Activated naive CD8-positive, alpha-beta T cell treated with anti-CD3 and anti-CD28 coated beads for 36 hours (primary cell): ENCODE measurements at places on chromosomes 16 and 17.

GRCh38 chr17:70169709-70170597, 621 bp downstream of the KCNJ2 start:
- DNase-seq, result no peak

- DNase-seq, result no peak
Observed at GRCh38 chr16:14586637-14587305, 43.3 kb downstream of the PARN start.

GRCh38 chr17:50048146-50048720, 7.7 kb upstream of the ITGA3 start:
- DNase-seq, result no peak

DNA sequence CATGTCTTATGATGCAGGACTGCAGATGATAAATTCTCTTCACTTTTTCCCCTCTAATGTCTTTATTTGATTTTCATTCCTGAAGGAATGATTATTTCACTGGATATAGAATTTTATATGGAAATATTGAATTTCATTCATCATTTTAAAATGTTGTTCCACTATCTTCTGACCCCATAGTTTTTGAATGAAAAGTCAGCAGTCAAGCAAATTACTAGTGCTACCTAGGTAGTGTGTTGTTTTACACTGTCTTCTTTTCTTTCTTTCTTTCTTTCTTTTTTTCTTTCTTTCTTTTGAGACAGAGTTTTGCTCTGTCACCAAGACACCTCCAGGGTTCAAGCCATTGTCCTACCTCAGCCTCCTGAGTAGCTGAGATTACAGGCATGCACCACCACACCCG, 76.9 kb downstream of the WSB1 start:
- DNase-seq, result no peak

DNA sequence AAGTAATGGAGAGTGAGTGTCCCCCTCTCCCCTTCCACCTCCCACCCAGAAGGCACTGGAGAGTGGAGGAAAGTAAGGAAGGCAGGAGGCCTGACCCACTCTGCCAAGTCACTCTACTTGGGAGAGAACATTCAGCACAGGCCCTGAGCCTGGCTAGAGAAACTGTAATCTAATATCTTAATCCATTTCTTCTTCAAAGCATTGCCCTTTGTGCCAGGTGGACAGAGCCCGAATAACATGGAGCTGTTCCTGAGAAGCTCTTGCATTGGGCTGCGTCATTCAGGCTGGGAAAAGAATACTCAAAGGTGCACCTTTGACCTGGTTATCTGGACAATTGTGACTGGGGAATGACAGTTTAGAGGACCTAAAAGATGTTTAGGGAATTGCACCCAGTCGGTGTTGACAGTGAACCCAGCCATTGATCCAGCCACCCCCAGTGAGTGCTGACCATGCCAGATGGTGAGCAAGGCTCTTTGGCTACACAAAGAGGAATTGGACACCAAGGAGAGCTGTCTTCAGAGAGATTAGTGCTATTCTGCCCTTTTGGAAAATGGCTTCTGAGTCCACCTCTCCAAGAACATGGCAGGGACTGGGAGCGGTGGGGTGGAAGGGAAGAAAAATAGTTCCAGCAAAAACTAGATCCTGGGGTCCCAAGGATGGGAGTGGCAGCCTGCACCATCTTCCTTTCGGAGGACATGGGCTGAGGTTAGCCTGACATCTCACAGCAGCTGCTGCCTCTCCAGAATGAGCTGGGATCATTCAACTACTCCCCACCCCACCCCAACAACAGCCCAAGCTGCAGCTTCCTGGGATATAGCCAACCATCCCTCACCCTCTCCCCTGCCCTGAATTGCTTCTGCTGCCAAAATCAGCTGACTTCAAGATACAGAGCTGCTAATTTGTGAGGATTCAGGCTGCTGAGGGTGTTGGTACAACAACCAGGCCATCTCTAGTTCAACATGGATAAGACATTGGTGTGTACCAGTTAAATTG, 11.6 kb upstream of the NOG start:
- DNase-seq, result no peak

DNA sequence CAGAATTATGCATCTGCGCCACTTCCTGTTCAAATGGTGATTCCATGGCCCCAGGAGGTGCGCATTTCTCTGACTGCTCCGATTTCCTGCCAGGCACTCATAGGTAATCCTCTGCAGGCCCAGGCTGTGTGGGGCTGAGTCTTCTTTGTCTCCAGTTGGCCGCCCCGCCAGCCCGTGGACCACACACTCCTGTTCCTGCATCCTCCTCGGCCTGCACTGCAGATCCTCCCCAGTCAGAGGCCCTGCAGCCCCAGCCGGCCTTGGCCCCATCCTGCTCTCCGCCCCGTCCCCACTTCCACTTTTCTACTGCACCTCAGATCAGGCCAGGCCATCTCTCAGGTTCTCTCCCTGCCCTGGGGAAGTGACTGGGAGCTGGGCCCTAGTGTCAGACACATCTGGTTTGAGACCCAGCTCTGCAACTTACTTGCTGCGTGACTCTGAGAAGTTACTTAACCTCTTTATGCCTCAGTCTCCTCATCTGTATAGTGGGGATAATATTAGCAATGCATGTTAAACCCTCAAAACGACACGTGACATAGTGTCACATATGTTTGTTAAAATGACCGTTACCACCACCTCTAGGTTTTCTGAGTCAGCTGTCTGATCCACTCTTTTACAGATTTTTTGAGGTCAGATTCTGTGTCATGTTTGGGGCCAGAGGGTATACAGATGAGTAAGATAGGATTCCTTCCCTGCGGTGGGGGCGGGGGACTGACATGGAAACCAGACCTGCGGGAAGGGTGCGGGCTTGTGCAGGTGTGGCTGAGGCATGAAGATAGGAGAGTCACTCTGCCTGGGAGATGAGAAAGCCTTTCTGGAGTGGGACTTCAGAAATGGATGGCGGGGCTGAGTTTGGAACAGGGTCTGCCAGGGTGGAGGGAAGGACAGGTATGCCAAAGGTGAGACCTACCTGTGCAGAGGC, 12.8 kb downstream of the RAB11FIP4 start:
- no peak for DNase-seq

- no peak for DNase-seq
Observed at GRCh38 chr16:67278773-67279295, 498 bp upstream of the PLEKHG4 start.

- DNase-seq, result no peak
Observed at GRCh38 chr17:75430159-75430974, 24.9 kb upstream of the GRB2 start.

DNA sequence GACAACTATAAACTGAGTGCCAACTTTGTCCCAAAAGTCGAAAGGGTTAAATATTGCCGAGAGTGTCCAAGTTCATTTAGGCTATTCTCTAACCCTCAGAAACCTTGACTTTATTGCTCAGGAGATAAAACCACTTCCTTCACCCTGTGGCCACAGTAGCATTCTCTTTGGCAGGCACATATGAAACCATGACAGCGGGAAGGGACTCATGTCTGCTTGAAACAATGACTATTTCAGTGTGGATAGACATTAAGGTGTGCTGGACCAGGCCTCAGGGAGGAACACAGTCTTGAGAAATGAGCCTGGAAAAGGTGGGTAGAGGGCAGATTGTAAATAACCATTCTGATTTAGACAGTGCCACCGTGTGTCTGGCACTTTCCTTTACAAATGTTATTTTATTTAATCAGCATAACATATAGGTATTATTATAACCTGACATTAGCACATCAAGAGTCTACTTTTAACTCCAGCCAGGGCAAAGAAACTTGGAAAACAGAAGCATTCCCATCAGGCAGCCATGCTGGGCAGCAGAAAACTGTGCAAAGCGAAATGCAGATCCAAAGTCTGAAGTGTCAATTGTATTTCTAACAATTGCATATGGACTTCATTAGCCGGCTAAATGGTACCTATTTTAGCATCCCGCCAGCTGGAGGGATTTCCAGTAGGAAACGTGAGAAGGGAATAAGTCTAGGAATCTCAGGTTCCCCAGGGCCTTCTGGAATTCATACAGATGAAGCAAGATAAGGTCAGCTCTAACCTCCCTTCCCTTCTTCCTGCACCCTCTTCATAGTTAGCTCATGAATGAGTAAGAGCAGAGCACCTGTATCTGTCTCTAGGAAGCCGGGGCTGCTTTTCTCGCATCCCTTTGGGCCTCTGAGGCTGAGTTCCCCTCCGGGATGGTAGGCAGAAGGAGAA, 212.8 kb upstream of the ELAC2 start:
- DNase-seq, result no peak

DNA sequence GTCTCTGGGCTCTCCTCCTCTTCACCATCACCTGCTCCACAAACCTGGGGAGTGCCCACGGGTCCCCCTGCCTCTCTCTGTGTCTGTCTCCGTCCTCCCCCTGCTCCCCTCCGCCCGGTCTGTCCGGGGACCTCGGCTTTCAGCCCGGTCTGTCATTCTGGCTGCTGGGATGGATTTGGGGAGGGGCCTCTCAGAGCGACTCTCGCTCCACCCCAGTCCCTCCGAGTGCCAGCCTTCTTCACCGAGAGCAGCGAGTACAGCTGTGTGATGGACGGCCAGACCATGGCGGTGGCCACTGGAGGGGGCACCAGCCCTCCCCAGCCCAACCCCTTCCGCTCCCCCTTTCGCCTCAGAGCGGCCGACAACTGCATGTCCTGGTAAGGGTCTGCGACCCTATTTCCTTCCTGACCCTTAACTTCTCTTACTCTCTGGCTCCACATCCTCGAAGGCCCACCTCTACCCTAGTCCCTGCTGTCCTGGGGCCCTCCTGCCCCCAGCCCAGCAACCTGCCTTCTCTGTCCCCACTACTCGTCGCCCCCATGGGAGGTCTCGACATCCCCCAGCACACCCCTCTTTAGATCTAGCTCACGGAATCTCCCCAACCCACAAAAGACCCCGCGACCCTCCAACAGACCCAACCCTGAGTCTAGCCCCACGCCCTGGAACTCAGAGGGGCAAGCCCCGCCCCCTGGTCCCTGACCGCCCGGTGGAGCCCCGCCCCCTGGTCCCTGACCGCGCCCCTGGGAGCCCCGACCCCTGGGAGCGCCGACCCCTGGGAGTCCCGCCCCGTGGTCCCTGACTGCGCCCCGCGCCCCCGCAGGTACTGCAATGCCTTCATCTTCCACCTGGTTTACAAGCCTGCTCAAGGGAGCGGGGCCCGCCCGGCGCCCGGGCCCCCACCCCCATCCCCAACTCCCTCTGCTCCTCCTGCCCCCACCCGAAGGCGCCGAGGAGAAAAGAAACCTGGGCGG, 5.6 kb upstream of the CXCL16 start:
- DNase-seq, result no peak

- DNase-seq, result no peak
Observed at GRCh38 chr17:17051791-17052461, 9.7 kb downstream of the MPRIP start.

- no peak for DNase-seq
Observed at GRCh38 chr17:73758245-73758644, 114.0 kb upstream of the SDK2 start.

GRCh38 chr16:24883714-24884151, 38.0 kb downstream of the SLC5A11 start:
- no peak for DNase-seq

- DNase-seq, result peak; percentile 26
Observed at GRCh38 chr17:7932483-7932891, 481 bp downstream of the CNTROB start.
